ENCODE measurements at places on chromosomes 2 and 18. TPM values are rescaled to one million over a fixed set of nuclear protein-coding genes. Genes with fewer than 3 reads are reported as not detected.

The ORC2 gene
- 29.3 TPM for total RNA-seq

The STEAP3 gene
- total RNA-seq: 9.3 TPM

The GPR45 gene
- total RNA-seq: not detected

The CTLA4 gene
- 1.6 TPM for total RNA-seq

The HTR2B gene
- 0.14 TPM for total RNA-seq

The IRS1 gene
- total RNA-seq: 35.9 TPM

The LBX2 gene
- 3.3 TPM for total RNA-seq

The MARS2 gene
- total RNA-seq: 4.8 TPM

The MAB21L4 gene
- 2.8 TPM for total RNA-seq

The LIMS2 gene
- 104 TPM for total RNA-seq

The ASB3 gene
- total RNA-seq: 18.7 TPM

The RNF125 gene
- 6.1 TPM for total RNA-seq

The PUM2 gene
- total RNA-seq: 95.8 TPM

The FBXO41 gene
- 8.5 TPM for total RNA-seq

The UNC80 gene
- 14.5 TPM for total RNA-seq

The ZNF804A gene
- total RNA-seq: 4.1 TPM

The SP5 gene
- total RNA-seq: 1.8 TPM

The CRYGC gene
- not detected for total RNA-seq

The ABHD1 gene
- 0.37 TPM for total RNA-seq

The PRKCE gene
- 20.8 TPM for total RNA-seq

The SLC4A5 gene
- total RNA-seq: 4.7 TPM

The HOXD13 gene
- not detected for total RNA-seq

The SRD5A2 gene
- 0.09 TPM for total RNA-seq

The SERPINB12 gene
- not detected for total RNA-seq

The CYP26B1 gene
- total RNA-seq: 2.2 TPM

The ANKRD62 gene
- total RNA-seq: not detected

The RHBDD1 gene
- 36.7 TPM for total RNA-seq

The SF3B6 gene
- total RNA-seq: 69.5 TPM

The LCT gene
- not detected for total RNA-seq

The COL6A3 gene
- total RNA-seq: 258 TPM

The ELOA2 gene
- total RNA-seq: not detected

All from mucosa of gallbladder (tissue), 1 donor.